ENCODE measurements at places on chromosomes 3 and 15.

DNA sequence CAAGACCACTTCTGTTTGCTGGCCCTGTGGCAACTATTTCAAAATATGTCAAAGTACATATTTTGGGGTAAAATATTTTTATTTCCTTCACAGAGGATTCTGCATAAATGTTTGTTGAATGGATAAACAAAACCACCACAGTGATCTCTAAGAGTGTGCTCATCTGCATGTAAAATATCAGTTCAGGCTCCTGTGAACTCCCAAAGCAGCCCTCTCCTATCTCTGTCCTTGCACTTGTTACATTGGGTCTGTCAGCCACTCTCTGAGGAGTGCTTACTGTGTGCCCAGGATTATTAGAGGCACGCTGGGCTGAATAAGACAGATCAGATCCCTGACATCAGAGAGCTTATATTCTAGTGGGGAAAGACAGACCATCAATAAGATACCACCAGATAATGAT is 27.1 kb downstream of the IQCH start:
- no peak for DNase-seq

DNA sequence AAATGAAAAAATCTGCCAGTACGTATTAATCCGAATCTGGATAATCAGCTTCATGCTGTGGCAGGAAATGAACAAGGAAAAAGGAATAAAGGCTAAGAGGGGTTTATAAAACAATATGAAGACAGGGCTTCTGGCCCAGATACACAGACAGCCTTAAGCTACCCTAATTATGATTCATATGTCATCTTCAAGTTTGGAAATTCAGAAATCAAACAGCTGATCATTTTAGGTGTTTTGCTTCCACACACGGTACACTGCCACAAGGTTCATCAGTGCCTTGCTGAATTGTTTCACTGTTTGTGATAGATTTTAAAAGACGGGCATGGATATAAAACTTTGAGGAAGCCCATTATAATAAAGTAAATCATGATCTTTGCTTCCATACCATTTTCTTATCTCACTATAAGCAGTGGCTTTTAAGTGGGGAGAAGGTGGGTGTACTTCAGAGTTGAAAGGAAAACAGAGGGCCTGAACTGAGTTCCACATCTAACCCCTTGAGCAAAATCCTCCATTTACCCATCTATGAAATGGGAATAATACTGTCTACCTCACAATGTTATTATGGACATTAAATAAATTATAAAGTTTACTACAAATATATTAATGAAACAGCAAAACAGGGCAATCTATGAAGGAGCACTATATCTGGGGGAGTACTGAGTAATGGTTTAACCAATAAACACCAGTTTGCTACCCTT is 15.7 kb downstream of the GTPBP8 start:
- peak; percentile 8 for DNase-seq

DNA sequence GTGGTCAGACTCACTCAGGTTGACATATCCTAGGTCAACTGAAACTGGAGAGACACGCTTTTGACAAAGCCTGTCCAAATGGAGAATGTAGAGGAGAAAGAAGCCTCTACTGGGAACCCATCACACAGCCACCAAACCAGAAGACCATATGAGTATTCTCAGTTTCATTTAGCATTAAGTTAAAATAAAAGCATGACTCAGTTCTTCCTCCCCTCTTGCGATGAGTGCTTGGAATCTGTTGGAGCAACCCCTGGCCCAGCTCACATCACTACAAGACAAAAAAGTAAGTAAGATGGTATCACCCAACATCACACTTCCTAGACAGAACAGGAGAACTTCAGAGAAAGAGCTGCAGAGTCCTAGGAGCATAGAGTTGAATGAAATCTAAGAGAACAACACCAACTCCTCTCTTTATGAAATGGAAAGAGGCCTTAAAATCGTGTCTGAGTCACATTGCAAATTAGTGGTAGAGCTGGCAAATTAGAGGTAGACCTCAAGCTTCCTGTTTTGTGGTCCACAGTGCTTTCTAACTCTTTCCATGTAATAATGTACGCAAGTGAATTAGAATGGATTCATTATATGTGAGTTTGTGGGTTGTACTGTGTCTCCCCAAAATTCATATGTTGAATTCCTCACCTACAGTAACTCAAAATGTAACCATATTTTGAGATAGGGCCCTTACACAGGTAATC is 51.2 kb downstream of the FGF12 start:
- no peak for DNase-seq

GRCh38 chr3:135007607-135008006 is 212.5 kb downstream of the EPHB1 start:
- DNase-seq = no peak

GRCh38 chr3:54987719-54988118 is 59.9 kb upstream of the LRTM1 start:
- DNase-seq = no peak

DNA sequence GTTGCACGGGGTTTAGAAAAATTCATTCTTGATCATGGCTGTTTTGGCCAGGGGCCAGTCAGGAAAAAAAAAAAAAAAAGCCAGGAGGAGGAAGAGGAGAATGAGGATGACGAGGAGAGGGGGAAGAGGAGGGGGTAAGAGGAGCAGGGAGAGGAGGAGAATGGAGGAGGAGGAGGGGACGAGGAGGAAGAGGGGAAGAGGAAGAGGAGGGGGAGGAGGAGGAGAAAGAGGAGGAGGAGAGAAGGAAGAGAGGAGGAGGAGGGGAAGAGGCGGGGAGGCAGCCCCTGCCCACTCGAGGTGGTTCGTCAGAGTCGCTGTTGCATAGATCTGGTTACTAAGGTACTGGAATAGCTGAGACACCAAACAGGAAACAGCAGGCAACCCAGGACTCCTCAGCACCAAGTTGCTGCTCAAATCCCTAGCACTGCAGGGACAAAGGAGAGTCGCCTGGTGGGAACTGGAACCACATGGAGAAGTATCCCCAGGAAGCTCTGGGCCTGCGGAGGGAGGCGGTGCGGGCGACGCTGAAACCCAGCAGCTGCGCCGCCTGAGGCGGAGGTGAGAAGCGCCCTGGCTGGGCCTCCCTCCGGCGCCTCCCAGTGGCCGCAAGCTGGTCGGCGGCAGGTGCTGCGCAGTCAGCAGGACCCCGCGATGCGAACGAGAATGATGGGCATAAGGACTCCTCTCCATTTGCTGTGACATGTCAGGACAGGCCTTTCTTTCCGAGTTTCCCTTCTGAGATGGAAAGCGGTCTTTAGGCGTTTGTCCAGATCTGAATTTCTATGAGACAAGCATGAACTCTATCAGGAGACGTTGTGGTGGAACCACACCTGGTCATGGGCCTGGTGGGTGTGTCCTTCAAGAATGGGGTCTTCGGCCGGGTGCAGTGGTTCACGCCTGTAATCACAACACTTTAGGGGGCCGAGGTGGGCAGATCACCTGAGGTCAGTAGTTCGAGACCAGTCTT is 17.5 kb downstream of the FAM240A start:
- DNase-seq = peak; percentile 60

DNA sequence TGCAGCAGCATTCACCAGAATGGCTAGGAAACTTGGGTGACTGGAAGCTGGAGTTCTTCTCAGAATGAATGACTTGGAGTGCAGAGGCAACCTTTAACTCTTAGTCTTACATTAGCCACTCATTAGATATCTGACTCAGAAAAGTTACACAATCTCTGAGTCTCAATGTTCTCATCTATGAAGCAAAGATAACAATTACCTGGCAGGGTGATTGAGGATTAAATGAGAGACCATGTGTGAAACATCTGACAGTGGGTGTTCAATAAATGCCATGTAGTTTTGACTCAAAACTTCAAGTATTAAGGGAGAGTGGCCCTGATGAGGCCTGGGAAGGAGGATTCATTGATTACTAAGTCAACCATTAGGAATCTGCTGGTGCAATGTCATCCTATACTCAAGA is 48.3 kb downstream of the MRPL3 start:
- DNase-seq = no peak
